Stimulated activated CD8-positive, alpha-beta memory T cell treated with anti-CD3 and anti-CD28 coated beads, Interleukin-12 subunit alpha, Interleukin-12 subunit beta, amount 100 ng/mL, for 1 hour (primary cell): ENCODE measurements at places on chromosomes 3 and 15.

DNA sequence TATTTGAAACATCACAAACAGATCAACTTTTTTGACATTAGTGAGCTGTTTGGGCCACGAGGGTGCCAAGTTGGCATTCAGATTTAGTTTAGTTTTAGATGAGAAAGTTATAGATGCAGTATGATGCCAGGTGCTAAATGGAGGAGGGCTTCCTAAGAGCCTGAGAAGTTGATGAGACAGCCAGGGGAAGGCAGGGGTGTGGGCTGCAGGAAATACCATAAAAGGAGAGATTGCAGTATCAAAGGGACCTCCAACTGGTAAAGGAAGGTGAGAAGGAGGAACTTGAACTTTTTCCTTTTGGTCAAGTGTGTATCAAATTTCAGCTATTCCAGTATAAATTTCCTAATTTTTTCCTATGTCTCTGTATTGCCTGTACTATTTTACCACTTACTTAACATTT lies 2.0 kb upstream of the TNIK start:
- DNase-seq, result no peak

- no peak for DNase-seq
These were observed 110.8 kb downstream of the PLCL2 start for GRCh38 chr3:16995601-16996000.

GRCh38 chr15:51322621-51323296 lies 15.6 kb downstream of the CYP19A1 start:
- no peak for DNase-seq

DNA sequence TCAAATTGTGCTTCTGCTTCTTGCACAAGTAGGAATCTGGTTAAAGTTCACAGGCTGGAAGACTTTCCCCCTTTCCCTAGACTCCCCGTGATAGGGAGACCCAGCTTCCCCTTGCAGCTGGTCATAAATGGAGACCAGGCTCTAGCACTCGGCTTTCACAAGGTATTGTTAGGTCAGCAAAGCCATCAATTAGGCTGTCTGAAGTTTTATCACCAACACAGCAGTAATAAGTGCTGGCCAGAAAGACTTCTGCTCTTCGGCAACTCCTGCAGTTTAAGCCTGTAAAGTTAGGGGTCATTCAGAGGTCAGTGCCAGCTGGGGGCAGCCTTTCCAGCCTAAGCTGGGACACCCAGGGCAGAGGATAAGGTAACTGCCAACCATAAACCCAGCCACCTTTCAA lies 203.4 kb downstream of the MEIS2 start:
- DNase-seq, result no peak

DNA sequence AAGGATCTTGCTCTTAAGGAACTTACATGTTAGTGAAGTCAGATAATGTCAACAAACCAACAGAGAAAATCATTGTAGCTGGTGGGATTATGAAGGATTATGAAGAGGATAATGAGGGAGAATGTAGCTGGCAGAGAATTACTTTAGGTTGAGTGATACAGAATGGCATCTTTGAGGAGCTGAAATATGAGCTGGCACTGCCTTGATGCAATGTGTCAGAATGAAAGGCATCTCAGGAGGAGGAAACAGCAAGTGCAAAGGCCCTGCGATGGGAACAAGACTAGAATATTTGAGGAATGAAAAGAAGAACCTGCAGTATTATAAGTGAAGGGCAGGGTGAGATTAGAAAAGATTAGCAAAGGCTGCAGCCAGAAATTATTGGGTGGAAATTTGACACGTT lies 237.2 kb upstream of the ADAMTS9 start:
- no peak for DNase-seq

- no peak for DNase-seq
These were observed 27.9 kb downstream of the EIF1B start for GRCh38 chr3:40337136-40338108.

GRCh38 chr15:45795440-45796069 lies 160.7 kb downstream of the SQOR start:
- no peak for DNase-seq

DNA sequence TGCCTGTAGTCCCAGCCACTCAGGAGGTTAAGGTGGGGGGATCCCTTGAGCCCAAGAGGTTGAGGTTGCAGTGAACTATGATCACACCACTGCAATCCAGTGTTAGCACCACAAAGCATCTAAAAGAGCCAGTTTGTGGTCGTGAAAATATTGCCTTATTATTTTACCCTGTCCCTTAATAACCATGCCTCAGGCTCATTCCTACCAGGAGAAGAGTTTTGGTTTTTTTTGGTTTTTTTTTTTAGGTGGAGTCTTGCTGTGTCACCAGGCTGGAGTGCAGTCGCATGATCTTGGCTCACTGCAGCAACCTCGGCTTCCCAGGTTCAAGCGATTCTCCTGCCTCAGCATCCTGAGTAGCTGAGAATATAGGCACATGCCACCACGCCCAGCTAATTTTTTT lies 17.9 kb upstream of the AVEN start:
- DNase-seq, result no peak
